ENCODE measurements at places on chromosomes 12 and 14. TPM values are rescaled to one million over a fixed set of nuclear protein-coding genes. Genes with fewer than 3 reads are reported as not detected.

- H3K27me3 ChIP-seq = no peaks in the 10 kb centered on the region
- H3K36me3 ChIP-seq = no peaks in the 10 kb centered on the region
- no peak overlapping the region for H3K27ac ChIP-seq
- H3K4me1 ChIP-seq = no peaks in the 10 kb centered on the region
- no peak overlapping the region for H3K4me3 ChIP-seq
Measured at GRCh38 chr12:89775063-89775985, 66.7 kb upstream of the ATP2B1 start.

KLHL33 gene
- not detected for total RNA-seq

MSI1 gene
- not detected for total RNA-seq

- H3K4me1 ChIP-seq = peaks cover 5% of the 10 kb centered on the region
- DNase-seq = no peak
- H3K27ac ChIP-seq = no peak overlapping the region
- no peak overlapping the region for H3K4me3 ChIP-seq
- H3K36me3 ChIP-seq = no peaks in the 10 kb centered on the region
Measured at GRCh38 chr12:29226616-29227015, 77.5 kb downstream of the FAR2 start.

DNA sequence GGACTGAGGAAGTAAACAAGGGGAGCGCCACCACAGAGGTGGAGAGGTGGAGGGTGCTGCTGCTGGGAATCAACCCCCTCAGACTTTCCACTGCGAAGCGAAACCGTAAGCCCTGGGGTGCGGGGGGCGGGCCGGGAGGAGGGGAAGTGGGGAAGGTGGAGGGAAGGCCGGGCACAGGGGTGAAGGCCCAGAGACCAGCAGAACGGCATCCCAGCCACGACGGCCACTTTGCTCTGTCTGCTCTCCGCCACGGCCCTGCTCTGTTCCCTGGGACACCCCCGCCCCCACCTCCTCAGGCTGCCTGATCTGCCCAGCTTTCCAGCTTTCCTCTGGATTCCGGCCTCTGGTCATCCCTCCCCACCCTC lies at the start of gene LAG3:
LAG3 (plus strand) TSS at position 190 of the 365 bp plus-strand sequence. CDS start 333 bp downstream, outside the sequence.
- H3K27ac ChIP-seq = peak within 1 kb of the TSS; percentile 64
- peak; percentile 38 for DNase-seq
- H3K4me1 ChIP-seq = peaks cover 41% of the 10 kb centered on the region

CCDC197 gene
- not detected for total RNA-seq

- H3K4me3 ChIP-seq = no peak overlapping the region
- H3K27me3 ChIP-seq = no peaks in the 10 kb centered on the region
- peaks cover 56% of the 10 kb centered on the region for H3K36me3 ChIP-seq
- DNase-seq = no peak
Measured at GRCh38 chr12:110379631-110380030, 23.9 kb downstream of the ANAPC7 start.

GRCh38 chr12:13962699-13963098 lies 18.7 kb downstream of the GRIN2B start:
- H3K27me3 ChIP-seq = peaks cover 8% of the 10 kb centered on the region
- no peak overlapping the region for H3K4me3 ChIP-seq
- no peak overlapping the region for H3K27ac ChIP-seq
- no peaks in the 10 kb centered on the region for H3K4me1 ChIP-seq

GRCh38 chr12:76871082-76871481 lies 7.7 kb downstream of the CSRP2 start:
- DNase-seq = no peak
- H3K4me3 ChIP-seq = no peak overlapping the region
- no peaks in the 10 kb centered on the region for H3K27me3 ChIP-seq
